Mesenteric fat pad (tissue), 1 donor: ENCODE measurements at places on chromosomes 7 and 10. TPM values are rescaled to one million over a fixed set of nuclear protein-coding genes. Genes with fewer than 3 reads are reported as not detected.

- DNase-seq, result no peak
Measured at GRCh38 chr10:121302541-121303180, 295.6 kb downstream of the FGFR2 start.

EPO gene
- not detected for total RNA-seq

TMEM26 gene
- 1.4 TPM for total RNA-seq

DNA sequence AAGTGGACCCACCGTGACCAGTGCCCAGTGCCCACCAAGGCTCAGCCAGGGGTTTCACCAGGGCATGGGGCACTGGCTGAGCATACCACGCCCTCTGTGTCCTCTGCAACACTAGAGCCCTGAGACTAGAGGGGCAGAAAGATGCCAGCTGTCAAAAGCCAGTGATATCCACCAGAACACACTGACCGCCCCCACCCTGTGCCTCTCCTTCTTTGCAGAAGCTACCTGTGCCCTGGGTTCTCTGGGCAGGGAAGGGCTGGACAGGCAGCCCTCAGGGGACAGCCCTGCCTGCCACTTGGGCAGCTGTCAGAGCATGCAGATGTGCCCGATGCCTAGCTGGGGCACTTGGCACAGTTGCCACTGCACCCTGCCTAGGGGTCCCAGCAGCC lies 494 bp downstream of the VSIR start:
- no peak for DNase-seq

DNA sequence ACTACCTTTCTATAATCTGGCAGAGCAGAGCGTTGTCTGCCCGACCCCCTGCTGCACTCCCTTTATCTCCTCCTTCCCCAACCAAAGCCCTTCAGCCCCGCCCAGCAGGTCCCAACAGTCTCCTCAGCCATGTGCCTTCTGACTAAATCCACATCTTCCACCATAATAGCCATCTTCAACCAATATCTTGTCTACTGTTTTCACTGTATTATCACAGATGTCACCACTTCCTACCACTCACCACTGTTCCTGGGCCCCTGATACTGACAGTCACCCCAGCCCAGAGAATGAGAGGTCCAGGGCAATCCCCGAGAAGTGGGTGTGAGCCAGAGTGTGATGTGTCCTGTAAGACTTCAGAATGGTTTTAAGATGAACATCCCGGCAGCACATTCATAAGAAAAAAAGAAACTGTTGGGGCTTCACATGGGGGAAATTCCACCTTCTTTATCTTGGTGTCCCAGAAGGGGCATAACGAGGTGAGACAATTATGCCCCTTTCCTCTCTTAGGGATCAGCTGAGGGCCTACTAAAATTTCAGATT lies 25.3 kb downstream of the CCDC6 start:
- DNase-seq, result no peak

GIMAP7 gene
- 27.3 TPM for total RNA-seq

DNA sequence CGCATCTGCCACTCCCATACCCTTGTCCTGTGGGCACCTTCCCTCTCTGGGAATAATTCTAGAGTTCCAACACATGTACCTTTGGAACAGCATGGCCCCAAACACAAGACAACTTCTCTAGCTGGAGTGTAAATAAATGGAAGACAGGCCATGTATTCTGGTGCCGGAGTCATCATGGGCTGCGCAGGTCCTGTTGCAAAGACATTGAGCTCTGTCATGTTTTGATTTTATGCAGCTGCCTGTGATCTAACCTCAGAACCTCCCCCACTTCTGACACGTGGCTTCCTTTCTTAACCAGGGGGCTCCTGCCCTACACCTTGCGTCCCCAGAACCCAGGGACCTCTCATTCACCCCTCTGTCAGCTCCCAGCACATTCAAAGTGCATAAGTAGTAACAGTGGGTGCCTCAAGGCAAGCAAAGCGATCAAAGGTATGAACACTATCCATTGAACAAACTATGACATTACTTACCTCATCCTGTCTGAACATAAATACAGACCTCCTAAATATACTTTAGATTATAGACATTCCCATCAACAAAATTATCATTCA lies 219.9 kb downstream of the FGFR2 start:
- no peak for DNase-seq

DNA sequence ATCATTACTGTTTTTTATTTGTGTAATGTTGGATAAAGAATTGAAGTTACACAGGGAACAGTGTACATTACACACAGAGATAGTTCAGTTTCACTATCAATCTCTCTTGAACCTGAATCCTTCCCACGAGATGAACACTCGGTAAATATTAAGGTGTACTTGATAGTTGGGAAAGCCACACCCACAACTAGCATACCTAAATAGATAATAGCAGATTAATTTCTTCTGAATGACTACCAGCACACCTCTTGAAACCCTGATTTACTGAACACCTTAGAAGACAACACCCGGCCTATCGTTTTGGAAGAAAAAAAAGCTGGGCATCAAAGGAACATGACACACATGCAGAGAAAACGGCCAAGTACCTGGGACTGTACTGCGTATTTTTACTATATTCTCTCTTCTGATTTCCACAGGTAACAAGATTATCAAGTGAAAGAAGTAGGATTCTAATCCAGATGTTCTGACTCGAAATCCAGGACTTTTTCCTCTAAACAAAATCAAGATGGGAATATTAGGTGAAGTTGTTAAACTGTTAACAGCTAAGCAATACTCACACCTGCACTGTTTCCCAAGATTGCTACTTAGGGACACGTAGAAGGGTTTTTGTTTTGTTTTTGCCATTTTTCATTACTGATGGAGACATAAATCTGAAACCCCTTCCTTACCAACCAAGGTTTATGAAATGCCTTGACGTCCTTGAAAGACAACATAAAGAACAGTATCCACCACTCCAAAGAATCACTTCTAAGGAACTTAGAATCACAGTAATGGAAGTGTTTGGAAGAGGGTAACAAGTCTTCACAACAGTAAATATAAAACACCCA lies 1.0 kb downstream of the CCDC186 start:
- DNase-seq, result no peak

EPHB4 gene
- total RNA-seq, result 45.6 TPM

- no peak for DNase-seq
Measured at GRCh38 chr7:24597014-24597413, 23.8 kb downstream of the PALS2 start.

GRCh38 chr7:47951374-47951773 lies 3.1 kb upstream of the PKD1L1 start:
- DNase-seq, result no peak

- no peak for DNase-seq
Measured at GRCh38 chr10:29067161-29067560, 221.7 kb upstream of the LYZL1 start.

- no peak for DNase-seq
Measured at GRCh38 chr10:42924484-42924883, 141.9 kb downstream of the BMS1 start.

GRCh38 chr10:71262027-71262426 lies 49.7 kb downstream of the UNC5B start:
- no peak for DNase-seq

INHBA gene
- 1.00 TPM for total RNA-seq

- DNase-seq, result no peak
Measured at GRCh38 chr7:142590830-142591457, 158.3 kb upstream of the PRSS1 start.

DNA sequence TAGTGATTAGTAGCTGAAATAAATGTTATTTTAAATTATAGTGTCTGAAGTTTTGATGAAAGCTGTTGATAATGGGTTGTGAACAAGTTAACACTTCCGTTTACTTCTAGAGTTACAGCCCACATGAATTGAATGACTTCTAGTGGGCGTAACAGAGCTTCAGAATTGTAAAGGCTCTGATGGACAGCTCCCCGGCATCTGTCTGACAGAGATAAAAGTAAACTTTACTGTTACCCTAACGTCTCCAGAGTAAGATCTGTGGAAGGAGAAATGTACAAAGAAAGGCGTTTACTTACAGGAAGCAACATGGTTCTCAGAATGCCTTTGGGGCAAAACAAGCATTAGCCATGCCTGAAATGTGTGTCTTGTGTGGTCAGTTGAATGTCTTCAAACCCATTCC lies 124.4 kb downstream of the ADARB2 start:
- DNase-seq, result no peak

CDC14C gene
- not detected for total RNA-seq

DNA sequence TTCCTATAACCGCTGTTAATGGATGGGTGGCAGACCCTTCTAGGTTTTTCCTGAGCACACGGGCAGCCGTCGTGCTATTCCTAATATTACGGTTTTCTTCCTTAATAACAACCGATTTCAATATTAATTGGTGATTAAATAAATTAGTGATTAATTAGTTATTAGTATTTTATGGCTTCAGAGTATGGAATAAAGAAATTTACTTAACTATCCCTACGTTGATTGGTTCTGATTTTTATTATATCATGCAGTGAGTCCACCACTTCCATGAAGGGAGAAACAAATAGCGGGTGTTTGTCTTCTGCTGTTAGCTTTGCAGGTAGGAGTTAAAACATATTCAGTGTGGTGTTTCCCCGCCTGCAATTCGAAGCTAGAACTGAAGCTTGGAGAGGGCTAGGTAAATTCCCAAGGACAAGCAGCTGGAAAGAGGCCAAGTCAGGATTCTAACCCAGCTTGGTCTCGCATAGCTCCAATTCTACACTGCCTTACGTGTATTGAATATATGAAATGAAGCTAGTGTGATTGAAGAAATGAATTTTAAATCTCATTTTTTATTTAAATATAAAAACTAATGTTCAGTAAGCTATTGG lies 928 bp upstream of the CSTF2T start:
- DNase-seq, result no peak

GNAT3 gene
- not detected for total RNA-seq

GRCh38 chr10:18008986-18009385 lies 57.3 kb downstream of the SLC39A12 start:
- DNase-seq, result no peak

STEAP1B gene
- 2.6 TPM for total RNA-seq

ENTPD1 gene
- total RNA-seq, result 25.4 TPM

GRCh38 chr7:129134356-129134987 lies 10.0 kb upstream of the TSPAN33 start:
- DNase-seq, result no peak

GRCh38 chr10:124124123-124124768 lies 30.8 kb upstream of the CHST15 start:
- DNase-seq, result no peak

GRCh38 chr7:111485701-111486380 lies 76.5 kb downstream of the IMMP2L start:
- DNase-seq, result no peak

GRCh38 chr7:77752016-77752415 lies 46.2 kb downstream of the TMEM60 start:
- DNase-seq, result no peak

FAM131B gene
- 1.8 TPM for total RNA-seq

DNA sequence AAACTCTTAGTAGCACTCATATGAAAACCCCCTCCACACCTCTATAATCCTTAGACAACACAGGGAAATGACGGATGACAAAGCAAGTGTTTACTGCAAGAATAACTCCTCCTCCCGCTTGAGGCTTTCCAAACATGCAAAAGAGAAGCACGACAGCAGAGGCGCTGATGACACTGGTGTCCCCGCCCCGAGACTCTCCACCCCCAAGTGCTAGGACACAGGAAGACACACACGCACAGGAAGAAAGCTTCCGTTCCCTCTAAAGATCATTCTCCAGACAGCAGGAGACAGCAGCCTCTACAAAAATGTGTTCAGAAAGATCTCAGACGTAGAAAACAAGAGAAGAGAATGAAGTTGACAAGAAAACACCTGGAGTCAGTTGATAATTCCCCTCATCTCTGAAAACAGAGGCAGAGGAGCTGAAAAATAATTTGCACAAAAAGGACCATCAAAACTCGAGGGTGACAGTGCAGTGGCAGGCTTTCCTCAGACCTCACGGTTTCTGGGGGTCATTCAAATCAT lies 90.2 kb downstream of the DLG5 start:
- no peak for DNase-seq

GRCh38 chr10:3886191-3886590 lies 101.2 kb upstream of the KLF6 start:
- no peak for DNase-seq

DNA sequence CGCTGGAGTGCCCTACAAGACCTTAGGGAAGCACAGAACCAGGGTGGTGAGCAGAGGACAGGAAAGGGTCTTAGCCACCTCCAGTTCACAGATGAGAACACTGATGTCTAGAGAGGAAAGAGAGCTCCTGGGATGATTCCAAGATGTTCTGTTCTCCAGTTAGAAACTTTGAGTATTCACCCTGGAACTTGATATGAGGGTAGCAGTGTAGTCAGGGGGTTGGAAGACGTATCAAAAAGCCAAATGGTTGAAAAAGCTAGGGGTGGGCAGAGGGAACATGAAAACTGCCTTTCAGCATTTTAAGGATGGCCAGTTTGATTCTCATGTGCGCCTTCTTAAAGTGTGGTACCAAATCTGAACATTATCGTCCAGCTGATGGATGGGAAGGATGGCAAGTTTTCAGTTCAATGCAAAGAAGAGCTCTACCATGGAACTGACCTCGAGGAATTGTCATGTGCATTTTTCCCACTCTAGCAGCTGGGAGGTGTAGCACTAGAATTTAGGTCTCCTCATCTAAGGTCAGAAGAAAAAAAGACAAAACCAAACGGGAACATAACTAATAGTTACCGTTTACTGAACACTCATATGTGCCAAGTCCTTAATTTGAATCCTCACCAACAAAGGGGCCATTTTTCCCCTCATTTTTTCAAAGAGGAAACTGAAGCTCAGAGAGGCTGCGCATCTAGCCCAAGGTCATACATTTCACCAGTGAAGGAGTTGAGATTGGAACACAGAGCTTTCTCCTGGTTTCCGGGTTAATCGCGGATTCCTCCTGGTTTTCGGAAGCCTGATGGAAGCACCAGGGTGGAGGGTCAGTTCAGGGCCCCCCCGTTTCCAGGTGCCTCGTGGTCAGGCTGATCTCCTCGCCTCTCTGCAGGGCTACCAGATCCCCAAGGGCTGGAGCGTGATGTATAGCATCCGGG lies 6.0 kb upstream of the CYP26A1 start:
- DNase-seq, result no peak

DNA sequence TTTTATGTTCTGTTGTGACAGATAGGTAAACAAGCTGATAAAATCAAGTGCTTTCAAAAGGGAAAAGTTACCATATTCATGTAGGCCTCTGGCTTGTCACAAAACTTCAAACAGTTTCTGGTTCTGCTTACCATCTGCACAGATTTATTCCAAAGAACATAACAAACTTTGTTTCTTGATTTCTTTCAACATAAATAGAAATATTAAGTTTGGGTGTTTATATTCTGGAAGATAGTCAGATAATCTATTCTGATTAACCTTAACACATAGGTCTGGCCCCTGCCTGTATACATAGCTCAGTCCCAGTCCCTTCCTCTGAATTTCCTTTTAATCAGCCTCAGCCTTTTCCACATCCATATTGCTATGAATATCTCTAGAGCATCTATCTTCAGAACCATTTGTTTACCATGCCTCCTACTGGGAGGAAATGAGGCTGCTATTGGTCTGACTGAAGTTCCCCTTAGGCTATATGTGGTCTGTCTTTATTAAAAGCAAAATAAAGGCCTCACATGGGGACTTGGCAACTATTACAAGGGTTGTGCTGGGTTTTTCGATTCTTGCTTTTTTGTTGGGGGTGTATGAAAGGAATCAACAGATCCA lies 319.0 kb downstream of the HPSE2 start:
- DNase-seq, result no peak

TOMM7 gene
- total RNA-seq, result 248 TPM

HMX2 gene
- not detected for total RNA-seq

FAM221A gene
- total RNA-seq, result 6.2 TPM

RNF32 gene
- not detected for total RNA-seq

CC2D2B gene
- 2.6 TPM for total RNA-seq
